Forelimb muscle (tissue), 1 donor: ENCODE measurements at places on chromosomes 5 and 9. TPM values are rescaled to one million over a fixed set of nuclear protein-coding genes. Genes with fewer than 3 reads are reported as not detected.

AHRR gene
- 5.0 TPM for polyA plus RNA-seq

- DNase-seq = no peak
Measured at GRCh38 chr5:172473427-172473826, 19.1 kb upstream of the SH3PXD2B start.

GRCh38 chr5:173303878-173304590, 24.2 kb downstream of the STC2 start:
- DNase-seq = no peak

GRCh38 chr9:127505396-127506116, 54.2 kb downstream of the LRSAM1 start:
- no peak for DNase-seq

- no peak for DNase-seq
Measured at GRCh38 chr9:99602854-99603253, 218.8 kb upstream of the NR4A3 start.

DNA sequence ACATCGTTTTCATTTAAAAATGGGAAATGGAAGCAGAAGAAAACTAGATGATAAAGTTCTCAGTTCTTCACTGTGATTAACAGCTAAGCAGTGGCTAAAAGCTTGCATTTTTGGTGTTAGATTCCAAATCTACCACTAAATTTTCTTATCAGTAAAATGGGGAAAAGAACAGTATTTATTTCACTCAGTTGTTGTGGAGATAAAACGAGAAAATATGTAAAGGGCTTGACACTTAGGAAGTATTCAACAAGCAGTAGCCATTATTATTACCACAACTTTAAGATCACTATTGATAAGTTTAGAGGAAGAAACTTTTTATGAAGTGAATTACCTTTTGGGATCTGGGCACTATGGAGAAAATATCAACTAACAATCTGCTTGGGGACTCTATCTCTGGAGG, 4.5 kb downstream of the STOM start:
- no peak for DNase-seq

DNA sequence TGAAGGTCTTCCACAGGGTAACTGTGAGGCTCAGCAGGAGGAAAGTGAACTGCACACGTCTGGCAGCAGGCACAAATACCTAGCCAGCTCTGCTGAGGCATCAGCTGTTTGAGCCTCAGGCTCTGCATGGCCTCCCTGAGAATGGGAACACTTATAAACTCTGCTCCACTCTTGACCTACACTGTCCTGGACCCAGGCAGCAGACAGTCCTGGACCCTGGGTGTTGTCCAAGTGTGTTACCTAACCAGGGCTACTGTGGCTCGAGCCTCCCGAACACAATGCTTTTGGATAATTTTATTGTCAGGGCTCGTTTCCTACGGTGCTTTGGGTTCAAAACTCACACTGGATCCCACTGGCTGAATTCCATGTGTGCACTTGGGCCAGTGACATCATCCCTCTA, 497.9 kb downstream of the SEMA5A start:
- DNase-seq = no peak

GRCh38 chr9:4349816-4350418, 50.0 kb upstream of the GLIS3 start:
- no peak for DNase-seq

GRCh38 chr9:129309906-129310305, 131.8 kb upstream of the IER5L start:
- no peak for DNase-seq

GRCh38 chr5:1880377-1881025, 2.2 kb downstream of the IRX4 start:
- DNase-seq = no peak

DNA sequence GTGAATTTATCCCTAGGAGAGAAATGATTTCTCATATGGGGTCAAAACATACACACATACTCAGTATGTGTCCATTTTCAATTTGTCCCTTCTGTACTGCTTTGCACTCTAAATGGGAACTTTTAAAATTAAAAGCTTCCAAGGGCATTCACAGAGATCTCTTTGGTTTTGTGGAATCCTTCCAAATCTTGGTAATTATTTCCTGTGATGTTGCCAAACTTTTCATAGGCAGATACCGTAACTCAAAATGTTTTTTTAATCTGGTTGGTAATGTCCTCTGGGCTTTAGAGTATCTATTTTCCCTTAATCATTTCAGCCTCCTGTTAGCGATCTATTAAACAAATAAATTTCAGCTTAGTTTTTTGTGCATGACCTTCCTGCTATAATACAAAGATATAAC, 282.4 kb downstream of the ARHGEF28 start:
- DNase-seq = no peak

GRCh38 chr5:61330845-61331406, 1.1 kb upstream of the ZSWIM6 start:
- no peak for DNase-seq
